ENCODE measurements at places on chromosomes 4 and X. TPM values are rescaled to one million over a fixed set of nuclear protein-coding genes. Genes with fewer than 3 reads are reported as not detected.

DNA sequence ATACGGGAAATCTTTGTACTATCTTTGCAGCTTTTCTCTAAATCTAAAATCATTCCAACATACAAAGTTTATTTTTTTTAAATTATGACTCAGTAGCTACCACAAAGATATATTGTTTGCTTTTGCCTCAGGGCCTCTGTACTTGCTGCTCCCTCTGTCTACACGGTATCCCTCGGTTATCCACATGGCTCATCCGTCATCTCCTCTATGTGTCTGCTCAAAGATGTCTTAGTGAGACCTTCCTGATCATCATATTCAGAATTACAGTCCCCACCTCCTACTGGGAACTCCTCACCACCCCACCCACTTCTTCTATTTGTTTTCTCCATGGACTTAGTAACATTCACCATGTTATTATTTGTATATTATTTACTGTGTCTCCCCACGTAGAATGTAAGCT lies 107.8 kb downstream of the PARM1 start:
- no peak for DNase-seq

GRCh38 chr4:83885256-83886182 lies 349.6 kb downstream of the GPAT3 start:
- peak; percentile 4 for DNase-seq

GRCh38 chr4:33349376-33349775 lies 2629.2 kb downstream of the PCDH7 start:
- no peak for DNase-seq

Gene CCSER1
- not detected for total RNA-seq

GRCh38 chr4:145524552-145524951 lies 42.9 kb downstream of the SMAD1 start:
- no peak for DNase-seq

Measured in A673 (cell line).